ENCODE measurements at places on chromosomes 1 and 21. TPM values are rescaled to one million over a fixed set of nuclear protein-coding genes. Genes with fewer than 3 reads are reported as not detected.
A peak's percentile ranks its signal among the peaks of the same experiment; 100 is the strongest.

- DNase-seq: peak; percentile 30
Observed at GRCh38 chr1:2049225-2049717, 940 bp upstream of the PRKCZ start.

DNA sequence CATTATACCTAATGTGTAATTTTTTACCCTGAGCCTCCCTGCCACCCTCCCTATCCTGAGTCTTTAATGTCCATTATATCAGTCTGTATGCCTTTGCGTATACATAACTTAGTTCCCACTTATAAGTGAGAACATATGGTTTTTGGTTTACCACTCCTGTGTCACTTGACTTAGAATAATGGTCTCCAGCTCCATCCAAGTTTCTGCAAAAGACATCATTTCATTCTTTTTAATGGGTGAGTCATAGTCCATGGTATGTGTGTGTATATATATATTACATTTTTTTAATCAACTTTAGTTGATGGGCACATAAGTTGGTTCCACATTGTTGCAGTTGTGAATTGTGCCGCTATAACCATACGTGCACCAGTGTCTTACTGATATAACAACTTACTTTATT lies 477.1 kb upstream of the NEGR1 start:
- DNase-seq: no peak

DNA sequence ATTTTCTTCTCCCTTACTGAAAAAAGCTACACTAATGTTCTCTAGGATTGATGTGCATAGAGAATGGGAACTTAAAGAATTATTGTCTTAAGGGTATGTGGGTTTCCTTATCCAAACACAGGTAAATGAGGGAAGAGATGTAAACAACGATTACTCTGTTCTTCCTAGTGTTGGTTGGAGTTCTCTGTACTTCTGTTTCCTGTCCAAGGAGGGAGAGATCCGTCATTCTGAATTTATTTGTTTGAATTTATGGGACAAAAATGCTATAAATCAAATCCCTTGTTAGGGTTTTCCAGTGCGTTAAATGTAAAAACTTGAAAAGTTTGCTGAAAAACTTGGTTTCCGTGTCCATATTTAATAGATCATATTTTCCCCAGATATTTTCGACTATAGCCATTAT lies 29.6 kb downstream of the LAMC1 start:
- DNase-seq: no peak

ARTN gene
- total RNA-seq: 1.9 TPM

OR2L5 gene
- not detected for total RNA-seq

HCRTR1 gene
- total RNA-seq: not detected

DNA sequence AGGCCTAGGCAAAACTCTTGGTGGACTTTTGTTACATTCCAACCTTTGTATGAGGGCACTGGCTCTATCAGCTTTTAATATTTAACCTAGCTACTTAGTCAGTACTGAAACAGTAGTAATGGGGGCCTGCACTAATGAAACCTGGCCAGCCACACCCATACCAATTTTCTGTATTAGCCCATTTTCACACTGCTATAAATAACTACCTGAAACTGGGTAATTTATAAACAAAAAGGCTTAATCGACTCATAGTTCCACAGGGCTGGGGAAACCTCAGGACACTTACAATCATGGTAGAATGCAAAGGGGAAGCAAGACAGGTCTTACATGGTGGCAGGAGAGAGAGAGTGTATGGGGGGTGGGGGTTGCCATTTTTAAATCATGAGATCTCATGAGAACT lies 245.7 kb upstream of the RGS18 start:
- DNase-seq: no peak

DNA sequence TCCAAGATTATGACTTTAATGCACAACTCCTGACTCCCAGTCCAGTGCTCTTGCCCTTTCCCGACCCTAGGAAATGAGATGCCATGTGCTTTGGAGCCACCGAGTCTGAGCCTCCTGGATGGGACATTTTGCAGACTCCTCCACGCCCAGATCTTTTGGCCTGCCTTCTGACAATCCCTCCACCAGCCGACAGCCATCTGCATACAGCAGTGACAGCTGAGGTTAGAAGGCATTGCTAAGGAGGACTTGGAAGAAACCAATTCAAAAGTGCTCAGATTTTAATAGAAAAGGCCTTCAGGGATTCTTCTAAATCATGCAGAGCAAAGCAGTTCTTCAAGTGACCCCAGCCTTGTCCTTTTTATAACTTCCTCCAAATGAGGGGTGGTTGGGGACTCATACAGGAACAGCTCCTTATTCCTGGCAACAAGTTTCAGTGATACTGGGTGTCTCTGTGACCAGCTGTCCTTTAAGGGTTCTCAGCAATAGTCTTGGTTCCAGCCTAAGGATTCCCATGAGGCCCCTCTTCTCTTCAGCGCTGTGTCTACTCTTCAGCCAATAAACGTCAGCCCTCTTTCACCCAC lies 369.3 kb downstream of the PBX1 start:
- DNase-seq: no peak

- no peak for DNase-seq
Observed at GRCh38 chr1:233512538-233512937, 101.4 kb upstream of the KCNK1 start.

C1orf141 gene
- total RNA-seq: not detected

GRCh38 chr1:223500560-223501425 lies 107.6 kb downstream of the CCDC185 start:
- DNase-seq: peak; percentile 100

DNA sequence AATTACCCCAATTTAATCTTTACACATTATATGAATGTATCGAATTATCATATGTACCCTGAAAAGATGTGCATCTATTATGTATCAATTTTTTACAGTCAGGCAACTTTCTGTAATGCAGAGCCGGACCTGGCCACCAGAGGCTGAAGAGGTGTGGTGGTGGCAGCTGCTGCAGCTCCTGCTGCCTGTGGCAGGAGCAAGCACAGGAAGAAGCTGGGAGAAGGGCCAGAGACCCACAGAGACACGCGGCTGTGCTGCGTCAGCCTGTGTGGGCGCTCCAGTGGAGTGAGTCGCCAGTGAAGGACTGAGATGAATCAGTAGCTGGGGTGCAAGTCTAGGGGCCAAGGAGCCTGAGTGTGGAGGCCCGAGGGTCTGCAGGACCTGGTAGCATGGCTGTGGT lies 74.3 kb upstream of the COG2 start:
- peak; percentile 70 for DNase-seq

- DNase-seq: no peak
Observed at GRCh38 chr1:179510038-179510437, 65.7 kb downstream of the NPHS2 start.

DNA sequence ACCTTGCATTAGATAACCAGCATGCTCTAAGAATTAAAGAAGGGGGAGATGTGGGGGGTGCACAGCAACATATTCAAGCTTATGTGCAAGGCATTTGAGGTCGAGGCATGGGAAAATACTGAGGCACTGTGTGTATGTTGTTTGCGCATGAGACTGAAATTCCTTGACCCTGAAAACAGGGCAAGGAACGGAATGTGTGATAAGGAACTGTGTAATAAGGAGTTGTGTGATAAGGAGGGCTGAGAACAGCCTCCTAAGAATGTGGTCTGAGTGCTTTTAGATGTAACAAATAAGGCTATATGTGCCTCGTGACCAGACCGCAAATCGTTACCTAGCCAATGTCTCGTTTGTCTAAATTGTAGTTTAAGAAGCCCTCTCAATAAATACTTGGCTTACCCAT lies 26.5 kb upstream of the ITLN1 start:
- no peak for DNase-seq

GPR161 gene
- total RNA-seq: 6.6 TPM

DNA sequence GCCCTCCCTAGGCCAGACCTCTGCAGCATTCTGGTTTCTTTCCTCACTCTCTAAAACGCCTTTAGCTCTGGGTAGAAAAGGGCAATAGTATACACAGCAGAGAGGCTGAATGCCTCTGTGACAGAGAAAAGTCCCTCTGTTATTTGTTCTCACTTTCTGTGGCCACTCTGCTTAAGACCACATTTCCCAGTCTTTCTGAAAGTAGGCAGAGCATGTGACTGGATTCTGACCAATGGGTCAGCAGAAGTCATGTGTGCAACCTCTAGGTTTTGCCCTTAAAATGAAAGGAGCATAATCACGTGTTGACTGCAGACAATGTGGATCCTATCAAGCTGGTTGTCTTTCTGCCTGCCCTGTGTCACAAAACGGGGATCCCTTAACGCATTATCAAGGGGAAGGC lies 79.7 kb upstream of the MARK1 start:
- no peak for DNase-seq

RAVER2 gene
- 5.9 TPM for total RNA-seq

DNA sequence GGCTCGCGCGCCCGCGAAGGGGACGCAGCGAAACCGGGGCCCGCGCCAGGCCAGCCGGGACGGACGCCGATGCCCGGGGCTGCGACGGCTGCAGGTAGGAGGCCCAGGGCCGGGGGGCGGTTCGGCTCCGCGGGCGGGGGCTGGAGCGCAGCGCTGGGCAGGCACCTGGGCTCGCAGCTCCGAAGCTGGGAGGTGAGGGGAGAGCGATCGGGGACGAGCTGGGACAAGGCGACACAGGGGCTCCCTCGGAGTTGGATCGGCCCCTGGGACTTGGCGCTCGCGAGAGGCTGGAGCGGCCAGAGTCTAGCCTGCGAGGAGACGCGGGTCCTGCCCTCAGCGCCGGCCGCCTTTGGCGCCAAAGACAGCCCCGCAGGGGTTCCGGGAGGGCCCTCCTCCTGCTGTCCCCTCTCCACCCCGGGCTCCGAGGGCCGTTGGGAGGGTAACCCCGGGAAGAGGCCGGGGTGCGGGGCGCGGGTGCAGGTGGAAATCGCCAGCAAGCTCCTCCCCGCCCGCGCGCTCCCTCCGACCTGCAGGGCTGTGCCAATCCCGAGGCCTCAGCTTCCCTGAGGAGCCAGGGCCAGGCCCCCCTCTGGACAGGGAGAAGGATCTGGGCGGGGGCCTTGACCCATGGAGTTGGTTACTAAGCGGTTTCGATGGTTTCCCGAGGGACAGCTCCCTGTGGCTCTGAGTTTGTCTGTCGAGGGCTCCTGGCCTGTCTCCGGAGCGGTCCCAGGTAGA lies 401 bp downstream of the TP73 start:
- DNase-seq: no peak

UCK2 gene
- 108 TPM for total RNA-seq

Measured in MCF 10A (cell line).